ENCODE measurements at places on chromosomes 3 and 15.

DNA sequence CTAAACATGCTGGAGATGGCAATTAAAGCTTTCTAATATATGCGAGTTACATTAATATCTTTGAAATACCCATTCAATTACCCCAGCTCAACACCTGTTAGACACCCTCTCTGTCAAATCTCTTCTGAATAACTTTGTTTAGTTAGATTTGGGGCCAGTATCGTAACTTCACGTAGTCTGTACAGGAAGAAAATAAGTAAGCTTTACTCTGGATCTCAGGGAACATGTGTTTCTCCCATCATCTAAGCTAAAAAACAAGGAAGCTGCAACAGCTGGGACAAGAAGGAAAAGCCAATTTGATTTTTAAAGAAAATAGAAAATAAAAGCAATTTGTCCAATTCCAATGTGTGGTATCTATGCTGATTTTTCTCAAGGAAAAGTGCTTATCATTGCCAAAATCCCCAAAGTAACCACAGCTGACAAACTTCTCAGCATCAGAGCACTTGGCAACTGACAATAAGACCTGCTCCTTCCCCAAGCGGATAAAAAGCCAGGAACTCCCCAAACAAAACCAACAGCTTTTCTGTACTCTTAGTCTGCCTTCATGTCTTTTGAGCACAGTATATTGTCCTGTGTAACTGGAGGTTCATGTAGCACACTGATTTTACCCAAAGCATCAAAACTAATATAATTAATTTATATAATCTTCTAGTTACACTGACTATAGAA is 279.1 kb downstream of the ZBTB20 start:
- no peak for DNase-seq

GRCh38 chr15:51649659-51650521 is 27.3 kb upstream of the DMXL2 start:
- DNase-seq: peak; percentile 15

DNA sequence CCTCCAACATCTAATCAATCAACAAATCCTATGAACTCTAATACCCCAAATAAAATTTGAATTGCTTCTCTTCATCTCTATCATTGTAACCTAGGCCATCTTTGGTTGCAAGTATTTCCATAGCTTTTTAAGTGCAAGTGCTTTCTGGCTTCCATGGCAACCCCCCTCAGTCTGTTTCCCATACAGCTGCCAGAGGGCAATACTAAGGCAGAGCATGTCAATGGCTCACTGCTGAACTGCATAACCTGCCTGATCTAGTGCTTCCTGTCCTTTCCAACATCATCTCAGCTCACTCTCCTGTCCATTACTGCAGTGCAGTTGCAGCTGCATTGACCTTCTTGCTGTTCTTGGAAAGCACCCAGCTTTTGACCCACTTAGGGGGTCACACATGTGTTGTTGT is 198.4 kb downstream of the WNT5A start:
- DNase-seq: no peak

- no peak for DNase-seq
Observed at GRCh38 chr15:38042707-38043445, 108.4 kb downstream of the TMCO5A start.

- no peak for DNase-seq
Observed at GRCh38 chr3:32237670-32238452, 619 bp upstream of the CMTM8 start.

GRCh38 chr3:330494-331115 is 134.0 kb downstream of the CHL1 start:
- no peak for DNase-seq

GRCh38 chr3:139292711-139293664 is 50.8 kb upstream of the MRPS22 start:
- no peak for DNase-seq

DNA sequence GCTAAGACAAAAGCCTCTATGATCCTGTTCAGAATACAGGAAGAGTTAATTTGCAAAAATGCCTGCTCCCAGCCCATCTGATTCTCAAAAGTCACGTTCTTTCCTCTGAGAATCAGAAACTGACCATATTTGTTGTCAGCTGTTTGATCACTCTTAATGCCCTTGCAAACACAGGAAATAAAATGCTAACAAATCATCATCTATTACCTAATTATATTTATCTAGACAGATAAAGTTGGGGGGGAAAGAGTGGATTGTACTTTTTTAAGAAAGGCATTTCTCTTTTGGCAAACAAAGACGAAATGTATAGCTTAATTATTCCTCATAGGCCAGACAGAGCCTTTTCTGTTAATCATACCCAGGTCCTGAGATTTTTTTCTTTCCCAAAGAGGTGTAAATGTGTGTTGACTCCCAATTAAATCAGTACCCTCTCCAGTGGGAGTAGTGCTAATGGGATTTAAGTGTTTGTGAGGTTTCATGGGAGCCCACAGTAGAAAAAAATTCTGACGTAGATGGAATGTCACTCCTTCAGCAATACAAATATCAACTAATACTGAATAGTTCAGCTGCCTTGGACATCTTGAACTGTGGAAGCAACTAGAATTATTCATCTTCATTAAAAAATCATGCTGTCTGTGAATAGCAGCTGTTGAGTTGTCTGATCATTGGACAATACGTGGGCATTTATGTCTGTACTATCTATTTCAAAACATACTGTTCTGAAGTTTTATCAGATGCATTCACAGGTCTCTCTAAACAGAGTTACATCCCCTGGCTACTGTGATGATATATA is 22.5 kb upstream of the BNIP2 start:
- DNase-seq: no peak

DNA sequence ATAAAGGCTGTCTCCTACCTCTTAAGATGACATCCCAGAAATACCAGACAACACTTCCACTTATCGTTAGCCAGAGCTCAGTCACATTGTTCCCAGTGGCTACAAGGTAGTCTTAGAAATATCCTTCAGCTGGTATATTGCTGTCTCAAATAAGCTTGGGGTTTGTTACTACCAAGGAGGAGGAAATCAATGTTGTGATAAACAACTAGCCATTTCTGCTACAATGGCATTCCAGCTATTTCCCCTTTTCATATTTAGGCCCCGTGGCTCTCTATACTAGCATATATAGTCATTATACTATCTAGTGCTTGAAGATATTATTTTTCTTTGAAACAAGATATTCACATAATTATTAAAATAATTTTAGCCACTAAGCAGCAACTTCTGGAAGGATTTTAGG is 56.5 kb downstream of the VPS8 start:
- DNase-seq: no peak

DNA sequence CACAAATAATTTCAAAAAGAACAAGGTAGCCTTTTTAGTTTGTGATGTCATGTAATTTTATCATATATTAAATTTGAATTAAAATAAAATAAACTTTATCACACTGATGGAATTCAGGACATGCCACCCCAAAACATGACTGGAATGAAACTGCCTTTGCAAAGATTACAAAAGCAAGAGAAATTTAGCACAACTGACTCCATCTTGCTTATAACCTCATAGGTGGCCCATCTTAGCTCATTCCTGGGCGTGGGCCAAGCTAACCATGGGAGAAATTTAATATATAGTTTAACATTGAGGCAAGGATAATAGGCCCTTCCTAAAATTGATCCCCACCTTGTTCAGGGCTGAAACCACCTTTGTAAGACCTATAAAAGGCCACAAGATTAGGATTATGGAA is 235.6 kb downstream of the ZNF385D start:
- no peak for DNase-seq
